Thoracic aorta (tissue), 2 donors: ENCODE measurements at places on chromosomes 13 and 19.
A peak's percentile ranks its signal among the peaks of the same experiment; 100 is the strongest.

- DNase-seq = no peak
Observed at GRCh38 chr19:54252845-54253244, 4.2 kb downstream of the LILRB5 start.

DNA sequence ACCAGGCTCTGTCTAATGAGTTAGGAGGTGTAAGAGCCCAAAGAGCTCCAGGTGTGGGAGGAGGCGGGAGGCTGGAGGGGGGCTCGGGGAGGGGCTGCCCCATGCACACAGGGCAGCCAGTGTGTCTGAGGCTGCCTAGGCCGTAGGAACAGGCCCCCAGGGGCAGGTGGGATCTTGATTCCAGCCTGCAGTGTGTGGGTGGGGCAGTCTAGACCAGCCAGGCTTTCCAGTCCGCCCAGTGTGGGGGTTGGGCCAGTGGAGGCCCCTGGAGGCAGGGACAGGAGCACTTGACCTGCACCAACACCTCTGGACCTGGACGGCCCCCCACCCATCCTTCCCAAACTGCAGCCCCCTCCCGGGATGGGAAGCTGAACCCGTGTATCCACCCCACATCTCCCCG lies 5.4 kb upstream of the CAMSAP3 start:
- DNase-seq = no peak

DNA sequence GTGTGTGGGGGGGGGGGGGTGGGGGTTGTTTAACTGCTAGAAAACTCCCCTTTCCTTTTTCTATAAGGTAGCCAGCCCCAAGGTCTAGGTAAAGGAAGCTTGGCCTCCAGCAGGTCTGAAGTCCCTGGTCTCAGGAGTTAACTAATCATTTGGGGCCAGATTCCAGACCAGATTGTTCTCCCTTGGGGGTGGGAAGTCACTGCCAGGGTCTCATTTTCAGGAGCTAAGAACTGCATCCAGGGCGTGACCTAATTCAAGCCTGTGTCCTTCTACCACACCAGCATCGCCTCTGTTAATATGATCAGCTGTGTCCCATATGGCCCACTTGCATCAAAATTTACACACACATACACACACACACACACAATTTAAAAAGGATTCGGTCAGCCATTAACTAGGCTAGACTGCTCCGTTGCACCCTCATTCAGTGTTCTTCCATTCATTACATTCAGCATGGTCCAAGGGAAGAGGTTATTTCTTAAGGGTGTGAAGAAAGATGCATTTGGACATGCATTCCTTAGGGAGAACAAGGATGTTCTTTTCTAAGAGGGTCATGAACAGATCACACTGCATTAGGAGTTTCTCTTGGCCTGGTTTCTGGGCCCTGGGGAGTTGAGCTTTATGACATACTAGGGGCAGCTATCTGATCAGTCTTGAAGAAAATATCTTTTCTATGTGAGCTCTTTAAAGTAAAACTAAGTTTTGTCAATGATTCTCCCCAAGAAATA lies 91.0 kb downstream of the FGF14 start:
- no peak for DNase-seq

GRCh38 chr13:110054041-110054440 lies 252.9 kb downstream of the COL4A1 start:
- DNase-seq = no peak

GRCh38 chr19:16022251-16022650 lies 54.0 kb upstream of the TPM4 start:
- no peak for DNase-seq

DNA sequence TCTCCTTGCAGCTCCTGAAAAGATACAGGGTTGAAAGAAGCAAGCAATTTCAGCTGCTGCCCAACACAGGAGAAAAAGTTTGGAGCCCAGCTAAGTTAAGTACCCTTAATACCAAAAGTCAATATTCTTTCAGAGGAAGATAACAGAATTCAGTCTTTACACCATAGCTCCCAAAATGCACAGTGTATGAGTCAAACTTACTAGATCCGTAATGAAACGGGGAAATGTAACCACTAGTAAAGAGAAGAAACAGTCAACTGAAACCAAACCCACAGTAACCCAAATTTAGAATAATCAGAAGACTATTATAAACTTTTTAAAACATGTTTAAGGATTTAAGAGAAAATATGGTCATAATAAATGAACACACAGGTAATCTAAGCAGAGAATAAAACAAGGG lies 45.2 kb downstream of the SUCLA2 start:
- DNase-seq = no peak

DNA sequence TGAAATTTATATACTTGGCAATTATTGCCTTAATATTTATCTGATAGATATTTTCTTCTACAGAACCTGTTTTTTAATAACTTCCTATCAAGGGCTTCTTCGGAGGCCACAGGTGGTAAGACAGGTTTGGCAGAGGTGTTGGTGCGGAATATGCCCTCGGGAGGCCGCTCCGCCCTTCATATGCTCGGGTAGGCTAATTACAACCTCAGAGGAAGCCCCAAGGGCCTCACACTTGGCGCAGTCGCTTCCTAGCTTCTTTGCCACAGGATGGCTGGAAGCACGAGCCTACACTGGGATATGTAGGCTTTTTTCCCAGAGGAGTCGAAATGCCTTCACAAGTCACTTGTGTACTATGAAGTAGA lies 68.8 kb downstream of the LMO7 start:
- no peak for DNase-seq

GRCh38 chr13:26228096-26228495 lies 6.0 kb upstream of the RNF6 start:
- DNase-seq = no peak

- no peak for DNase-seq
Observed at GRCh38 chr19:6610934-6611852, 20.2 kb upstream of the CD70 start.

DNA sequence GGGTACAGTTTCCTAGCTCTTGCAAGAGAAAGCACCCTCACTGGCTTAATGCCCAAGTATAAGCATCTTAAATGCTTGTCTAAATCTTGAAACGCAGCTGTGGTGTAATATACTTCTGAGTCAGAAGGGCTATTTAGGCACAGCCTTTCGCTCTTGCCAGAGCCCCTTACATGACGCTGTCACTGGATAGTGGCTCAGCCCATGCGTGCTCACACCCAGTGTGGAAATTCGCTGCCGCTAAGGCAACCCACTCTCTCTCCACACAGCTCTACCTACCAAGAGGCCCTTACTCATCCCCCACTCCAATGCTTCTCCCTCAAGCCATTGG lies 24.0 kb downstream of the UQCRFS1 start:
- DNase-seq = no peak

GRCh38 chr19:9793071-9793591 lies 24.6 kb upstream of the ZNF846 start:
- DNase-seq = peak; percentile 31
